ENCODE measurements at places on chromosomes 12 and 14.

GRCh38 chr14:68945585-68946488, 33.3 kb downstream of the ACTN1 start:
- no peak for DNase-seq

GRCh38 chr12:61254225-61254624, 1006.0 kb upstream of the USP15 start:
- DNase-seq, result no peak

DNA sequence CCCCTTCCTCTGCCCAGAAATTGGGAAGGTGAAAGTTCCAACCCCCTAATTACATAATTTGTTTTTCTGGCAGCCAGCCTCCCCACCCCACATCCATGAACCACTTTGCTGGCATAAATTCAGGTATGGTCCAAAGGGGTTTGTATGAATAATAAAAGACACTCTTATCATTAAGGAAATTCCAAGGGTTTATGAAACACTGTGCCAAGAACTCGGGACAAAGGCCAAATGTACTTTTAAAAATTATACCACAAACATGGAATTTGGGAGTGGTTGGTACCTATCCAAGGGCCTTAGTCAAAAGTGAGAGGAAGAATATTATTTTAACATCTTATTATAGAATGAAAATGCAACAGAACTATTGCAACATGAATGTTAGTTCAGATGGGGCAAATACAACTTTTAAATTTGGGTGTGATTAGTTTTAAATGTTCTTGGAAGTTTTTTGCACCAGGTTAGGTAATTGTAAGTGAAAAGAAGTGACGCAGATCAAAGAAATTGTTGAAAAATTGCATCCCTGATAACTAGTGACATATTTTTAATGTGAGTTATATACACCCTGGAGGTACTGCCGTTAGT, 217.8 kb downstream of the TMEM117 start:
- no peak for DNase-seq

GRCh38 chr12:124391340-124392261, 96.7 kb downstream of the RFLNA start:
- DNase-seq, result no peak

DNA sequence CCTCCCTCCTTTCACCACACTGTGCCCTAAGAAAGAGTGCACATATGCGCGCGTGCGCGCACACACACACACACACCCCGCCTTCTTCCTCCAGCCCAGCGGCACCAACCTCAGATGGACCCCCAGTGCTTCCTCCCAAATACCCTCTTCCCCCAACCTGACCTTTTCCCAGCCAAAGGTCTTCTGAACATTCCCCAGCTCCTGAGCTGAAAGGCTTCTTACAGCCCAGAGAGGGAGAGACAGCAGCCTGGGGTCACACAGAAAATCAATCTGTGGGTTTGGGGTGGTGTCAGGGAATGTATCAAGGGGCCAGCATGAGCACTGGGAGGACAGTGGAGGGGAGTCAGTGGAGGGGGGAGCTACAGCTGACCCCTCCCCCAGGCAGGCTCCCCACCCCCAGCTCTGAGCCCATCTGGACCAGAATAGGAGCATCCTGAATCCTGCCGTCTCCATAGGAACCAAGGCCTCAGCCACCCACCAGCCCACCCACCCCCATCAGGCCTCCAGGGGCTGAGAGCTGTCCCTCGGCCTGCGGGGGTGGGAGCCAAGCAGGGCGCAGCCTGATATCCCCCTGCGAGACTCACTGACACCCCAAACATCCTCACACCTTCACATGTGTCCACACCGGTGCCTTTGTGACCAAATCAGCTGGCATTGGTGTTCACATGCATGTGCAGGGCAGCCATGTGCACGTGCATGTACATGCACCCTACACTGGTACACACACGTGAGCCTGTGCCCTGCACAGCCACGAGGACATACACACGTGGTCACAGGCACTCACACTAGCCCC, 5.7 kb downstream of the RASAL1 start:
- DNase-seq, result no peak
